ENCODE measurements at places on chromosomes 3 and 15. TPM values are rescaled to one million over a fixed set of nuclear protein-coding genes. Genes with fewer than 3 reads are reported as not detected.

BCL2A1 gene
- total RNA-seq: 27.0 TPM

GP9 gene
- 3.8 TPM for total RNA-seq

SLC28A1 gene
- total RNA-seq: not detected

NR1I2 gene
- total RNA-seq: 0.20 TPM

RHOV gene
- total RNA-seq: not detected

NPAP1 gene
- total RNA-seq: not detected

ST3GAL6 gene
- 3.6 TPM for total RNA-seq

NKTR gene
- 240 TPM for total RNA-seq

MFGE8 gene
- 77.8 TPM for total RNA-seq

SLC2A2 gene
- total RNA-seq: not detected

Data from T-helper 17 cell (primary cell).